ENCODE measurements at places on chromosomes 5 and 9. TPM values are rescaled to one million over a fixed set of nuclear protein-coding genes. Genes with fewer than 3 reads are reported as not detected.

DNA sequence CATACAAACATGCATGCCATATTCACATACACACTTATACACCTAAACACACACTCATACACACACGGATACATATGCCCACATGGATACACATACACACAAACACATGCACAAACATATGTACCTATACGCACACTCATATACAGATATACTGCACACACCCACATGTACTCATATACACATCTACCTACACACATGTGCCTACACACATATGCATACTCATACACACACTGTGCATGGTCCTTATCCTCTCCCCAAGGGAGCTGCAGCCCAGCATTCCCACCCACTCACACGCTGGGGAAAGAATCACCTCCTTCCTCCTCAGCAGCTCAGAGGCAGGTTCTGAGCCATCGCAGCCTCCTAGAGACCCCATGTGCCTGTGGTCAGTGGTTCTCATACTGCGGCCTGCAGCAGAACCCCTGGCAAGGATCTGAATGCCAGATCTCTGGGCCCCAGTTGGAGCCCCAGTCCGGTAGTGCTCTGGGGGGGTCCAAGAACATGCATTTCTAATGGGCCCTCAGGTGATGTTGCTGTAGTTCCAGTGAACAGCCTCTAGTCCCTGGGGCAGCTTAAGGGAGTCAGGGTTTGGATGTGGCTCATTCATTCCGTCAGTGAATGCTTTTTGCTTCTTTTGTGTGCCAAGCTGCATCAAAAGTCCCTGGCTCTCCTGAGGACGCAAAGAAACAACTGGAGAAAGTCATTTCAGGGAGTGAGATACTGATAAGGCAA lies 39.0 kb downstream of the SEMA4D start:
- peaks cover 5% of the 10 kb centered on the region for H3K36me3 ChIP-seq
- DNase-seq: no peak
- H3K4me1 ChIP-seq: no peaks in the 10 kb centered on the region
- no peaks in the 10 kb centered on the region for H3K27me3 ChIP-seq

GRCh38 chr5:33941090-33941489 lies 4.9 kb downstream of the RXFP3 start:
- H3K27ac ChIP-seq: no peak overlapping the region
- no peak overlapping the region for H3K4me3 ChIP-seq
- peaks cover 68% of the 10 kb centered on the region for H3K27me3 ChIP-seq

The ARHGEF28 gene
- total RNA-seq: 13.0 TPM

DNA sequence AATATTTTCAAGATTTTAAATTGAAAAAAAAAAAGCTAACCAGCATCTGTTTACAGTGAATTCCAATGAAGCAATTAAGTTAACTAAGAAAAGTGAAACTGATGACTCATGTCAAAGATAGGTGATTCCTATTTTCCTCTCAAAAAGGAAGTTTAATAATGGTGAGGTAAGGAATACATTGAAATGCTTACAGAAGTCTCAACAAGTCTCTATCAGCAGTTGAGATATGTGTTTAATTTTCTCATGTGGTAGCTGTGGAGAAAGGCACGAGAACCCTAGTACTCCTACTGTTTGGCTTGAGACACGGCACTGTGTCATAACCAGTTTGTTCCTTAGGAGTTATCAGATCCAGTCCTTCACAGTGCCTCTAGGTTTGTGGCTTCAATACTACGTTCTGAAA lies 114.5 kb downstream of the SLC25A46 start:
- no peaks in the 10 kb centered on the region for H3K36me3 ChIP-seq
- no peak for DNase-seq
- H3K4me1 ChIP-seq: no peaks in the 10 kb centered on the region
- H3K27me3 ChIP-seq: no peaks in the 10 kb centered on the region

- no peaks in the 10 kb centered on the region for H3K27me3 ChIP-seq
- no peak for DNase-seq
These were observed 4.5 kb upstream of the DBN1 start for GRCh38 chr5:177477701-177478477.

The TTC16 gene
- 4.0 TPM for total RNA-seq

The BOD1 gene
- 37.3 TPM for total RNA-seq

DNA sequence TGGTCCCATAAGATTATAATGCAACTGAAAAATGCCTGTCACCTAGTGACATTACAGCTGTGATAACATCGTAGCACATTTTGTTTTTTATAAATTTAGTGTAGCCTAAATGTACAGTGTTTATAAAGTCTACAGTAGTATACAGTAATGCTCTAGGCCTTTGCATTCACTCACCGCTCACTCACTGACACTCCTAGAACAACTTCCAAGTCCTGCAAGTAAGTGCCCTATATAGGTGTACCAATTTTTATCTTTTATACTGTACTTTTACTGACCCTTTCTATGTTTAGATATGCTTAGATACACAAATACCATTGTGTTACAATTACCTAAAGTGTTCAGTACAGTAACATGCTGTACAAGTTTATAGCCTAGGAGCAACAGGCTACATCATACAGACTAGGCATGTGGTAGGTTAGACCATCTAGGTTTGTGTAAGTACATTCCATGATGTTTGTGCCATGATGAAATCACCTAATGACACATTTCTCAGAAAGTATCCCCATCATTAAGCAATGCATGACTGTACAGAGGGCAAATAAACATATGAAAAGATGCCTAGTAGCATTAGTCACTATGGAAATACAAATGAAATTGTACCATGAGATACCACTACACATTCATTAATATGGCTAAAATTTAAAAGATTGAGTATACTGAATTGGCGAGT lies 127.6 kb downstream of the TRPM6 start:
- no peak for DNase-seq
- no peaks in the 10 kb centered on the region for H3K36me3 ChIP-seq
- no peak overlapping the region for H3K4me3 ChIP-seq
- no peaks in the 10 kb centered on the region for H3K4me1 ChIP-seq

The SEMA5A gene
- total RNA-seq: 44.9 TPM

- no peak for DNase-seq
- H3K36me3 ChIP-seq: no peaks in the 10 kb centered on the region
- no peak overlapping the region for H3K27ac ChIP-seq
These were observed 327.8 kb downstream of the ENC1 start for GRCh38 chr5:74312746-74313145.

- no peak overlapping the region for H3K4me3 ChIP-seq
- no peaks in the 10 kb centered on the region for H3K27me3 ChIP-seq
- H3K4me1 ChIP-seq: no peaks in the 10 kb centered on the region
- H3K36me3 ChIP-seq: no peaks in the 10 kb centered on the region
- DNase-seq: no peak
These were observed 121.1 kb upstream of the ASTN2 start for GRCh38 chr9:117535973-117536372.

DNA sequence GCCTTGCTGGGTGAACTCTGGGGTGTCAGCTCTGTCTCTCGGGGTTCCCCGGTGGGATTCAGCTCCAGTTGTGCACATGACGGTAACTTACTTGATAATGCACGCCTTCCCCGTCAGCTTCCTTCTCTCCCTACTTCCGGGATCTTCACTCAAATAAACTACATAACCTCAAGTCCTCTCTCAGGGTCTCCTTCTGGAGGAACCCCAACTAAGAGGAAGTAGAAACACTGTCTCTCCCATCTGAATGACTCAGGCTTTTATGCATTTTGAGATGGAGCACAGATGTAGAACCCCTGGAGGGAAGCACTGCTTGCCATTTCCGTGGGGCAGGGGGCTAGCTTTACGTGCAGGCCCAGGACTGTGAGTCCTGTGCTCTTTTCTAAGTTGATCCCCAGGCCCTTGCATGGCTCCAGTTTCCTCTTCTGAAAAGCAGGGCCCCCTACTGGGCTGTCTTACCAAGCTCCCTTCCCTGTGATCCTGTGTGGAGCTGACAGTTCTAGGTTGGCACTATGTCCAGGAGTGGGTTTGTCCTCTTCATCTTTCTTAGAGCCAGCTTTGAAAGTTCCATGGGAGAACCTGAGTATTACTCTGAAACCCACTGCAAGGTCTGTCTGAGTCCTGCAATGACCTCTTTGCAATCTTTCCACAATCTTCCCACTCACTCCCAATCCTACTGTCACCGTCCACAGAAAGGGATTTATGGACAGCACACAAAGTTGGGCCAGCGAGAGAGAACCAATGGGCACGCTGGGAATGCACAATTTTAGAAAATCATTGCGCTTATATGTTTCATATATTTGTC lies 17.7 kb downstream of the S1PR3 start:
- no peaks in the 10 kb centered on the region for H3K4me1 ChIP-seq
- H3K27me3 ChIP-seq: no peaks in the 10 kb centered on the region
- no peak overlapping the region for H3K4me3 ChIP-seq
- H3K36me3 ChIP-seq: no peaks in the 10 kb centered on the region
- no peak for DNase-seq

DNA sequence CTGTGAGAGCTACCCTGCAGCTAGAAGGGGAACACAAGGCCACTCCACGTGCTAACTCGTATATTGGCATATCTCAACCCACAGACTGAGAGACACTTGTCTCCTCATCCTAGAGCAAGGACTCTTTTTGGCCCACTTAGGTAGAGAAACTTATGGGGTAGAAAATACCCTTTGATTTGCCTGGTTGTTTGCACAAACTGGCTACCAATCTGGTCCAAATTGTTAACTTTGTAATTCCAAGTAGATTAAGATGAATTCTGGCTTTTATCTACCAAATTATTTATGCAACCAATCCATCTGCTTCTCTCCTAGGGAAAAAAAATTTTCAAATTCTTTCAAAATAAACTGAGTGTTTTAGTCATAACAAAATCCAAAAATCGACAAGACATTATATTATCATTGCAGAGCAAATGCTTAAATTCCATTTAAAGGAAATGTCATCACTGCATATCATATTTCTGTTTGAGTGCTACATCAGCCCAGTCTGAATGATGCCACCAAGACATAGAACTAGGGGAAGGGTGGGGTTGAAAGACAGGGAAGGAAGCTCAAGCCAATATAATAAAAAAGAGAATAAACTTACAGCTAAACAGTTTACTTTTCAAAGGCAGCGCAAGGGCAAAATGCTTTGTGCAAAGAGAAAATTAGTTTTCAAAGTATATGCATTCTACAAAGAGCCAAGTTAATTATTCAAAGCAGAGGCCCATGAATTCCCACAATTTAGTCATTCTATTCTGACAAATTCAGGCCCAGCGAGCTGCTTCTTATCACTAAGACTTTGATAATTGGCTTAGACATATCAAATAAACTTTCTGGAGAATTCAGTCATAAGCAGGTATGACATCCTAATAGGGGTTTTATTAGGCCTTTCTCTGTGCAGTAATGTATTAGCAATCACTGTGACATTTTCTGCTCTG lies 198.0 kb downstream of the CAAP1 start:
- no peak overlapping the region for H3K4me3 ChIP-seq
- no peaks in the 10 kb centered on the region for H3K27me3 ChIP-seq
- no peaks in the 10 kb centered on the region for H3K36me3 ChIP-seq
- H3K27ac ChIP-seq: no peak overlapping the region
- no peaks in the 10 kb centered on the region for H3K4me1 ChIP-seq

The IRX4 gene
- total RNA-seq: not detected

GRCh38 chr5:13783726-13784125 lies 160.8 kb downstream of the DNAH5 start:
- no peaks in the 10 kb centered on the region for H3K27me3 ChIP-seq
- no peaks in the 10 kb centered on the region for H3K36me3 ChIP-seq
- H3K4me3 ChIP-seq: no peak overlapping the region
- H3K27ac ChIP-seq: no peak overlapping the region
- no peaks in the 10 kb centered on the region for H3K4me1 ChIP-seq

DNA sequence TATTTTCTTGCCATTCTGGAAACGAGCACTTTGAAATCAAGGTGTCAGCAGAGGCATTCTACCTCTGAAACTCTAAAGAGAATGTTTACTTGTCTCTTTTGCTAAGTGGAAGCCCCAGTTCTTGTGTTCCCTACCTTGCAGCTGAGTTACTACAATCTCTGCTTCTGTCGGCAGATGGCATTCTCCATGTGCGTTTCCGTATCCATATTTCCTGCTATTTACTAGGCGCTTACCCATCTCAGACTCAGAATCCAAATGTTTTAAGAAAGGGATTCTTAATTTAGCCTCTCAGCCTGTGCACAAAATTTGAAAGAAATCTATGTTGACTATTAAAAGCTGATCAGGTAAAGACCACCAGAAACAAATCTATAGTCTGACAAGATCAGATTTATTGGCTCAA lies 221.3 kb upstream of the FTMT start:
- H3K4me1 ChIP-seq: no peaks in the 10 kb centered on the region
- no peaks in the 10 kb centered on the region for H3K36me3 ChIP-seq
- H3K27ac ChIP-seq: no peak overlapping the region
- H3K27me3 ChIP-seq: no peaks in the 10 kb centered on the region
- no peak overlapping the region for H3K4me3 ChIP-seq

DNA sequence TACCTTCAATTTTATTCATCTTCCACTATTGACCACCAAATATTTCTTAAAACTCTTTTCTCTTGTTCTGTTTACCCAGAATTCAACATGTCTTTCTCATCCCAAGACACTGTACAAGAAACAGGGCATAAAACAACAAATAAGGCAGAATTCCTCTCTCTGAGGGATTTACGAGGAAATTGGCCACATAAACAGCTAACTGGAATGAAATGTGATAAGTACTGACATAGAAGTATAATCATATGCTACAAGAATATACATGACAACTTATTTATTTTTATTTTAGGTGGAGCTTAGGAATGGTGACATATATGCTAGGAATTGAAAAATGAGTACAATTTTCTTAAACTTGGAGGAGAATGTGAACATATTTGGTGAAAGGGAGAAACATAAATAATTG lies 48.8 kb upstream of the FBN2 start:
- H3K27ac ChIP-seq: no peak overlapping the region
- no peaks in the 10 kb centered on the region for H3K4me1 ChIP-seq
- H3K36me3 ChIP-seq: no peaks in the 10 kb centered on the region
- no peak overlapping the region for H3K4me3 ChIP-seq

- no peak for DNase-seq
- no peaks in the 10 kb centered on the region for H3K27me3 ChIP-seq
- peaks cover 1% of the 10 kb centered on the region for H3K4me1 ChIP-seq
- H3K27ac ChIP-seq: no peak overlapping the region
These were observed 69.3 kb upstream of the NIPAL4 start for GRCh38 chr5:157390551-157391297.

The SH3TC2 gene
- 3.3 TPM for total RNA-seq

- no peaks in the 10 kb centered on the region for H3K27me3 ChIP-seq
- no peak overlapping the region for H3K4me3 ChIP-seq
- H3K27ac ChIP-seq: no peak overlapping the region
- peak; percentile 74 for DNase-seq
- H3K4me1 ChIP-seq: no peaks in the 10 kb centered on the region
- no peaks in the 10 kb centered on the region for H3K36me3 ChIP-seq
These were observed 24.5 kb downstream of the CAVIN4 start for GRCh38 chr9:100602342-100602801.

- H3K36me3 ChIP-seq: no peaks in the 10 kb centered on the region
- H3K4me1 ChIP-seq: no peaks in the 10 kb centered on the region
- H3K27me3 ChIP-seq: no peaks in the 10 kb centered on the region
- no peak for DNase-seq
- H3K4me3 ChIP-seq: no peak overlapping the region
These were observed 1087.9 kb upstream of the NUDT12 start for GRCh38 chr5:104650313-104651055.

DNA sequence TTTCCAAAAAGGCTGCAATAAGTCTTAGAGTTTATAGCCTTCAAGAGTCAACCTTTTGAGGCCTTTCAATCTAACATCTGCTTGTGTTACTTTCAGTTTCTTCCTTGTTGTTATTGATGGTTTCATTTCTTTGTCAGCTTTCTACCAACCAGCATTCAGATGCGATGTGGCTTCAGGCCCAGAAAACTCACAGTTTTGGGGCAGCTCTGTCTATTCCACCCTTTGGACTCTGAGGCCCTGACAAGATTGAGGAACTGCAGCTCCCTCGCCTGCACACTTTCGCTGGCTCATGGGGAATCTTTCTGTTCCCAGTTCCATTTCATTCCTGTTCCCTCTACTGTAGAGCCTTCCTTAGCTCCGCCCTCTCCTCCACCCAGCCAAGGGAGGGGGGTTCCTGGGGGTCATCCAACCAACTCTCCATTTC lies 13.3 kb upstream of the WHRN start:
- peaks cover 7% of the 10 kb centered on the region for H3K27me3 ChIP-seq
- no peaks in the 10 kb centered on the region for H3K36me3 ChIP-seq
- no peak overlapping the region for H3K27ac ChIP-seq
- no peaks in the 10 kb centered on the region for H3K4me1 ChIP-seq
- no peak for DNase-seq
